ENCODE measurements at places on chromosomes 1 and 21. TPM values are rescaled to one million over a fixed set of nuclear protein-coding genes. Genes with fewer than 3 reads are reported as not detected.
A peak's percentile ranks its signal among the peaks of the same experiment; 100 is the strongest.

GRCh38 chr1:212774584-212774983, 17.0 kb downstream of the NSL1 start:
- DNase-seq, result peak; percentile 10

- no peak for DNase-seq
Measured at GRCh38 chr1:63922848-63923247, 149.0 kb downstream of the ROR1 start.

GRCh38 chr1:163604896-163605295, 283.1 kb downstream of the NUF2 start:
- DNase-seq, result no peak

The CD164L2 gene
- total RNA-seq, result not detected

GRCh38 chr21:34801519-34802132, 132.8 kb downstream of the CLIC6 start:
- DNase-seq, result peak; percentile 45

DNA sequence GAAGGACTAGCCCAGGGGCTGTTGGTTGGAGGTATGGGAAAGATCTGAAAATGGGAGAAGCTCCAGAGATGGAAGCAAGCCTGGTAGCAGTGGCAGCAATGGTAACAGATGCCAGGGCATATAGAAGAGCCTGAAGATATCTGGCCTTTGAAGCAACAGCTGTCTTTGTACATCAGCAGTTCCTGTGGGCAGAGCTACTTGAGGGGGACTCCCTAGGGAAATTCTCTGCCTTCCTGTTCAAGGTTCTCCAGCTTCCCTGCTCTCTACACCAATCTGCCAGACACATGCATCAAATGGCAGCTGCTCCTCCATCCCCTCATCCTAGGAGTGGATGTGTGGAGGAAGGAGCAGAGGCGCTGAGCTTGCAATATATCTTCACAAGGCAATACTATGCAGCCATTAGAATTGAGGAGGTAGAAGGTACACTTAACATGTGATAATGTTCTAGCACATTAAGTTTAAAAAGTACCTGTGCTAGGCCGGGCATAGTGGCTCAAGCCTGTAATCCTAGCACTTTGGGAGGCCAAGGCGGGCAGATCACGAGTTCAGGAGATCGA, 2.2 kb downstream of the TMEM35B start:
- DNase-seq, result no peak

GRCh38 chr21:17929510-17929909, 110.4 kb upstream of the C21orf91 start:
- DNase-seq, result no peak

DNA sequence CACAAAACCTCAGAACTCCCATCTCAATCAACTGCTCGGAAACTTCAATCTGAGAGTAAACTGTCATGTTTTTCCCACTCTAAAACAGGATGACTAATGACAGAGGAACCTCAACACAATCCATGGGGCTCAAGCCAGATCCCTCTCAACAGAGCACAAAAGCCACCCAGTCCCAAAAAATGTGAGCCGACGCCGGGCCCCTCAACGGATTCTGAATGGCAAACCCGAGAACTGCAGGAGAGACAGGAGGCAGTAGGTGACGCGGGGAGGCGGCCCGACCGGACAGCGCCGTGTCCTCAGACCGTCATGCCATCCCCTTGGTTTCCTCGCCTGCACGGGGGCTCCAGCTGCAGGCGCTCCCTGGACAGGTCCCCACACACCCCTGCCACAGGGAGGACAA, 53.4 kb downstream of the SSBP3 start:
- no peak for DNase-seq

- no peak for DNase-seq
Measured at GRCh38 chr1:112312315-112312714, 83.7 kb upstream of the CTTNBP2NL start.

The EDARADD gene
- not detected for total RNA-seq
